ENCODE measurements at places on chromosomes 11 and 22.

- DNase-seq: no peak
Observed at GRCh38 chr22:45504373-45505341, 2.0 kb downstream of the FBLN1 start.

DNA sequence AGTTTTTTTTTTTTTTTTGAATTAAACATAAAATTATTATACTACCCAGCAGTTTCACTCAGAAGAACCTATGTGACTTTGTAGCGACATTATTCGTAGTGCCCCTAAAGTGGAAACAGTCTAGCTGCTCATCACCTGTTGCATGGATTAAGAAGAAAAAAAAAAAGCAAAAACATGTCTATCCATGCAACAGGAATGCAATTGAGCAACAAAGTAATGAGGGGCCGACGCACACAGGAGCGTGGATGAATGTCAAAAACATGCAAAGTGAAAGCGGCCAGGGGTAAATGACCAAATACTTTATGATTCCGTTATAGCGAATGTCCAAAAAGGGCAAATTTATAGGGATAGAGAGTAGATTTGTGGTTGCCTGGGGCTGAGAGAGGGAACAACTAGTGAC, 16.3 kb downstream of the MYO18B start:
- no peak for DNase-seq

DNA sequence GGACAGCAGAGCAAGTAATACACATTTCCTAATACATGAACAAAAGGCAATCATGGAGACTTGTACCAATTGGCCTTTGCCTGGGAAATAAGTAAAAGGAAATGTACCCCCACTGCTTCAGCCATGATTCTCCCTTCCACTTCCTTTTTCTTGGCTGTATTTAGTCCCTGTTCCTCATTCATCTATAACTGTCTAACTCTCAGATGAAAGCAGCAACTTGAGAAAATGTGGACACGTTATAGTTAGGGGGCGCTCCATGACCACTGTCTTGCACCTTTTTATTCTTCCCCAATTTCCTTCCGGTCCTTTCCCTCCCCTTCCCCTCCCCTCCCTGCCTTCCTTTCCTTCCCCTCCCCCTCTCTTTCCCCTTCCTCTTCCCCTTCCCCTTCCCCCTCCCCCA, 61.3 kb upstream of the BARX2 start:
- no peak for DNase-seq

DNA sequence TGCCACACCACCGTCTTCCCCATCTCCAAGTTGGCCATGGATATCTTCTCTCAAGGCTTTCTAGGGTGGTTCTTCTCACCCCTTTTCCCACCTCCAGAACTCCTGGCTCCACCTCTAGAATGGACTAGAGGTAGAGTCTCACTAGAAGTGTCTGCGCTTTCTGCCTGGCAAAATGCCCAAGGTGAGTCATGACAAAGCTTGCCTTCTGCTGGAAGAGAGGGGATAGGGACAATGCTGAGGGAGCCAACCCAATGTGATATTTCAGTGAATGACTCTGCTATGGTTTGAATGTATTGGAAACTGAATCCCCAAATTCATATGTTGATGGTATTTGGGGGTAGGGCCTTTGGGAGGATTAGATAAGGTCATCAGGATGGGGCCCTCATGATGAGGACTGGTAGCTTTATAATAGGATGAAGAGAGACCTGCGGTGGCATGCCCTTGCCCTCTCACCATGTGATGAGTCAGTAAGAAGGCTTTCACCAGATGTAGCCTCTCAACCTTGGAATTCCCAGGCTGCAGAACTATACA, 4.1 kb upstream of the CD82 start:
- DNase-seq: no peak

- no peak for DNase-seq
Observed at GRCh38 chr22:35215993-35216392, 41.3 kb upstream of the HMGXB4 start.

DNA sequence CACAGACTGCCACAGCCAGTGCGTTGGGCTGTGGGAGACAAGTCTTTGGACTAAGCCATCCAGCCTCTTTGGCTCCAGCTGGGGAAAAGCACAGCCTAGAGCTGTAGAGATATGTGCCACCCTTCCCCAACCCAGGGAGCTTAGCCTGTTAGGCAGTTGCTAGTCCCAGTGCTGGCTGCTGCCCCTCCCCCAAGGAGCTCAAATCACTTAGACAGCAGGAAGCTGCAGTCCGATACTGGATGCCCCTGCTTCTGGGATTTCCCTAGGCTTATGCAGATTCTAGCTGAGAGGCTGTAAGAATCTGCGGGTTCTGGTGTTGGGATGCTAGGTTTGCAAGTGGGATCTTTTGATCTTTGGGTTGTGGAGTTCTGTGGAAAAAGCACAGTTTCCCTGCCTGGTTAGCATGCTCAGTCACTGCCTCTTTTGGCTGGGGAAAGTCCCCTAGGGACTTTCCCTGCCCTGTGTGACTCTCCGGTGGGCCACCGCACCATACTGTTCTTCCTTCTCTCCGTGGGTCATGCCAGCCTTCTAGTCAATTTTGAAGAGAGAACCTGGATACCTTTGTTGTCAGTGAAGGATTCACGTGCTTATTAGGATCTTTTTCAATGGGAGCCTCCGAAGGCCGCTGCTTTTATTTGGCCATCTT, 792.0 kb downstream of the KCNA4 start:
- no peak for DNase-seq

DNA sequence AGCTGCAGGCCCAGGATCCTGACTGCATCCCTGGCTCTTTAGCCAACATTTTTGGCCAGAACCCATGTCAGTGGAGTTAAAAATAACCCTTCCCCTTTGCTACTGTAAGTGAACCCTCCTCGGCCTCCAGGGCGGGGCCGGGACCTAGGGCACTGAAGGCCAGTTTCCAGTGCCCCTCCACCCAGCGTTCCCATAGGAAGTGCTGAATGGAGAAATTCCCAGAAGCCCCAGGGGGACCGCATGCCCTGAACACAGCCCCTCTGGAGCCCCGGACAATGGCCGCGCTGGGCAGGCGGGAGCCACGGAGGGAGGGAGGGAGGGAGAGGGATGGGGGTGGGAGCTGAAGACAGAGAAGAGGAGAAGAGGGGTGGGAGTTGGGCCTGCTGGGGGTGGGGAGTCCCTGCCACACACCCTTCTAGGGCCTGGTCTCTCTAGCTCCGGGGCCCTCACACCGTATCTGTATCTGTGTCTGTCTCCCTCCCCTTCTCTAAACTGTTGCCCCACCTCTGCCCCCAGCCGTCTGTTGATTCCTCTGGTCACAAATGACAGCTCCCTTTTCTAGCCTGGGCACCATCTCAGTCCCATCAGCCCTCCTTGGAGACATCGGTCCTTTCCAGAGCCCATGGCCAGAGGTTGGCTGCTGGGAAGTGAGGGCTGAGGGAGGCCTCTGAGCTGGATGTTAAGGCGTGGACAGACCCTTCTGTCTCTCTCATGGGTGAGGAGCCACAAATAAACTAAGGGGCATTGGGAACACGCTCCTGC, 10.9 kb downstream of the PDGFB start:
- DNase-seq: no peak

DNA sequence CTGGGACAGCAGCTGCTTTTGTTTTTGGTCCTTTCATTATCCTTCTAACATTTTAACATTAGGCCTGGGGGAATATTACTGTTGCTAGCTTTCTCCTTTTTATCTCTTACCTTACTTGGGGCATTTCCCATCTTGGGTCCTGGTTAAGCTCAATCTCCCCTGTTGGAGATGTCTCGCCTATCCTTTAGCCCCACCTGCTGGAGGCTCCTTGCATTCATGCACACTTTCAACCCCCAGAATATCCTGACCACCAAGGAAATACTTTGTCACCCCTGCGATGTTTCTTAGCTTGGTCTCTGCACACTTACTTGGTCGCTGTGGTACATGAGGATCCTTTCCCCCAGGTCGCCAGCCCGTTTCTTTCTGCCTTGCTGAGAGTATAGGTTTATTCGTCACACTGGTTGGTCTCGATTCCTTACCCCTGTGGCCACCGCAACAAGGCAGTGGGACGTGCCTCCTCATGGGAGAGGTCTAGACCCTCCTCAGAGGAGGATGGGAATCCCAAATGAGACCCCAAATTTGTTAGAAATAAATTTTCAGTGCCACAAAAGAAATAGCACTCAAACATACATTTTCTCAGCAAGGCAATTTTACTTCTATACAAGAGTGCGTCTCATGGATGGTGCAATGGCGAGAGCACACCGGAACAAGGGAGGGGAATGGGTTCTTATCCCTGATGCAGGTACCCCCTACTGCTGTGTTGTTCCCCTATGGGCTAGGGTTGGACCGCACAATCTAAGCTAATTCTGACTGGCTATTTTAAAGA, 5.4 kb upstream of the TXN2 start:
- DNase-seq: no peak

DNA sequence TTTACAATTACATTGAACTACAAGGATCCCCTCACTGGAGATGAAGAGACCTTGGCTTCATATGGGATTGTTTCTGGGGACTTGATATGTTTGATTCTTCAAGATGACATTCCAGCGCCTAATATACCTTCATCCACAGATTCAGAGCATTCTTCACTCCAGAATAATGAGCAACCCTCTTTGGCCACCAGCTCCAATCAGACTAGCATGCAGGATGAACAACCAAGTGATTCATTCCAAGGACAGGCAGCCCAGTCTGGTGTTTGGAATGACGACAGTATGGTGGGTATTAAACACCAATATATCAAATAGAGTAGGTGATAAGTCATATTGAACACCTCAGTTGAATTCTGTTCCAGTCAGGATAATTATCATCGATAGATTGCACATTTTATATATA, 4.4 kb downstream of the FBXO7 start:
- no peak for DNase-seq

GRCh38 chr11:21963013-21963412, 229.9 kb upstream of the ANO5 start:
- DNase-seq: no peak
